ENCODE measurements at places on chromosomes 7 and 10.

DNA sequence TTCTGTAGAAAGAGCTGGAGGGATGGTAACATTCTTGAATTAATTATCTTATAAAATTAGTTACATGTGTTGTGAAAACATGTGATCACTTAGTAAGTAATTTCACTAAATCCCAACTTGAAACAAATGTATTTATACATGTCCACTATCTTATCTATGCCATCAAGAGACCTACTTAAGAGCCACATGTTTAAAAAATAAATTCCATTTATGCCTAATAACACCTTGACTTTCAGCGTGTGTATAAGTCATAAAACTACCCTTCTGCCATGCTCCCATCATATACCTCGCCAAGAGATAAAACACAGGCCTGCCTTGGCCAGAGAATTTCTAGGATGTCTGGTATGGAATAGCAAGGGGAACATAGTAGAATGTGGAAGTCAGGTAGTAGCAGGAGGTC, 37.3 kb downstream of the LIPJ start:
- ATAC-seq: 0 out of 3 replicates have a peak, but pooled peaks have one; percentile 28

DNA sequence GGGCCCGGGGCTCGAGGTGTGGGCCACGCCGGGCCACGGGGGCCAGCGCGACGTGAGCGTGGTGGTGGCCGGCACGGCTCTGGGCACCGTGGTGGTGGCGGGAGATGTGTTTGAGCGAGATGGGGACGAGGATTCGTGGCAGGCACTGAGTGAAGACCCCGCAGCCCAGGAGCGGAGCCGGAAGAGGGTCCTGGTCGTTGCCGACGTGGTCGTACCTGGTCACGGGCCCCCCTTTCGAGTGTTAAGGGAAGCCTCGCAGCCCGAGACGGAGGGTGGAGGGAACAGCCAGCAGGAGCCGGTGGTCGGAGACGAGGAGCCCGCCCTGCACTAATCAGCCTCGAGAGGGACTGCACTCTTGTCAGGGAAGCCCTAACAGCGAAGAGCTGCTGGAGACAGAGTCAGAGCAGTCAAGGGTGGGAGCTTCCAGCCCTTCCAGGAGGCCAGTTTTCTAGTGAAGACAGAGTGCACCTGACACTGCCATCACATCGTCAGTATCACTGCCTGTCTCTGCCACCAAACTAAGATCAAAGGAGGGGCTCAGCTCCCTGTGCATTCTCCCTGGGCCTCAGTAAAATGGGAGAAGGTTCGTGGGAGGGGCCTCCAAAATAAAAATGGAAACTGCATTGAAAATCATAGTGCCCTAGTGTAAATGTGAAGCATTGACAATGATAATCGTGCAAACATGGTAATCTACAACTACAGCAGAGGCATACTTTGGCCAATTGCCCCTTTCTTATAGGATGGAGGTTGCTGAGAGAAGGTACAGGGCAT, 1.3 kb downstream of the MBLAC1 start:
- ATAC-seq: peak; percentile 38

DNA sequence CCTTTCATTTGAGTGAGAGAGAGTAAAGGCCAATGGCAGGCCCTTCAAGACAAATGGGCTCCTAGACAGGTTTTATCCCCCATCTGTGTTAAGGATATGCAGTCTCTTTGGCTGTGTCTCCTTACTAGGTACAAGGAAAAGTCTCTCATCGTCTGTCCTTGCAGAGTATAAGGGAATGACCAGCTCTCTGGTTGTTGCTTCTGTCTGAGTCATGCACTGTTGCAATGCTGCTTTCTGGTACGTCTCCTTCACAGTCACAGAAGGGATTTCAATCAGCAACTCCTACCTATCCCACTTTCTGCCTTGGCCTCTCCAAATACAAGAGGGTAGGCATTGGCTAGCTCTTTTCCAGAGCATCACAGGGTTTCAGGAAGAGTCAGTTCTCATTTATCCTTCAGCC, 48.1 kb downstream of the CTTNBP2 start:
- no peak for ATAC-seq

DNA sequence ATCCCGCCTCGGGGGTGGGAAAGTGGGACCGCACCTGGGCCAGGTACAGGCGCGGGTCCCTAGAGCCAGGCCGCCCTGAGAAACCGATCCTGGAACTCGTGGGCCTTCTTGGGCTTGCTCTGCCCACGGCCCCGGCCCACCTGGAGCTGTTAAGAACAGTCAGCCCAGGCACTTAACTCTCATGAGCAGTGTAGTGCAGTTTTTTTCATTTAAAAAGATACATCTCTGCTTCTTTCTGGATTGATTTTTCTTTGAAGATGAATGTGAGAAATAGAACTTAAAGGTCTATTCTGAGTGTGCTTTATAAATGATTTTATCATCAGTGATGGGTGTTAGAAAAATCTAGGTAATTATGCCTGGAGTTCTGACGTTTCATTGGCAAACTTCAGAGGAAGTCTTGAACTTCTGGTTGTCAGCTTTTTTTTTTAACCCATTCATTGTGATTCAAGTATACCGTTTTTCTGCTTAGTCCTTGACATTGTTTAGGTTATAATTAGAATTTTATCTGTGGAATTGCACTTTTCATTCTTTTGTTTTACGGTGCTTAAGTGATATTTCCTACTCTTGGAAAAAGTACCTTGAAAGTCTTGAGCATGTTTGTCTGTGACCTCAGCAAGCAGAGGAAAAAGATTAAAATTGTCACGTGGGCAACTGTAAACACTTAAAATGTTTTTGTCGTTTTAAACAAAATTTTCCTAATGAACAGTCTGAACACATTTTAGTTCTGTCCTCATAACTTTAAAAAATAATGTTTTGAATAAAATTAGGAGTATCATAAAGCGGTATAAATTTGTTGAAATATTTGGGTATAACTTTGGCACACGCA, 906 bp downstream of the CDK1 start:
- peak; percentile 49 for ATAC-seq

- ATAC-seq: no peak
These were observed 23.5 kb upstream of the UCMA start for GRCh38 chr10:13257621-13258140.

GRCh38 chr7:156527458-156527890, 113.1 kb upstream of the RNF32 start:
- ATAC-seq: no peak

DNA sequence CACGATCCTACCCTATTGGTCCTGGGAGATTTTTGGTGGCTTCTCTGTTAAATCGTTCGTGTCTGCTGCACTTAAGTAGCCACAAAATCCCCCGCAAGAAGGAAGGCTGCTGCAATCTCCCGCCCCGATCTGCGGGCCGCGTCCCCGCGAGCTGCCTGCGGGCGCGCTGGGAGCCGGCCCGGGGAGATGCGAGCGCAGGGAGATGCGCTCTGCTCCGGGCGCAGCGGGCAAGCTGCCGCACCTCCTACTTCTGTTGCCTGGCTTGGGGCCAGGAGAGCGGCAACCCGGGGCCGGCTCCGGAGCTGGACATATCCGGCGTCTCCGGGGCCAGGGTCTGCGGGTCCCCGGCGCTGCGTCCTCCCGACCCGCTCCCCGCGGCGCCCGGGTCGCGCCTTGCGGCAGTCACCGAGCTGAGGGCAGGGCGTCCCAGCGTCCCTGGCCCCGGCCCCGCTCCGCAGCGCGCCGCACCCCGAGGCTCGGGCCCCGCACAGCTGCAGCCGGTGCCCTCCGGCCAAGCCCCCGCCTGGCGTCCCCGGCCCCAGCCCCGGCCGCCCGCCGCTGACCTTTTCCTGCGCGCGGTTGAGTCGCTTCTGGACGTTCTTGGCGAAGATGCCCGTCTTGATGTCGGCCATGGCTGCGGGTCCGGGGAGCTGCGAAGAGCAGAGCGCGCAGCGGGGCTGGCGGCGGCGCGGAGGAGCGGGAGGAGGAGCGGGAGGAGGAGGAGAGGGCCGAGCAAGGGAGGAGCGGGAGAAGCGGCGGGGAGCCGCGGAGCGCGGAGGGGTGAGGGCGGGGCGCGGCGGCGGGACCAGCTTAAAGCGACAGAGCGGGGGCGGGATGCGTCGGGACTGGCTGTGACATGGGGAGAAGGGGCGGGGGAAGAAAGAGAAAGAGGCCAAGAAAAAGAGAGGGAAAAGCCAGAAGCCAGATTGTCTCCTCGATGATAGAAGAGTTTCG, at the start of gene AMPH:
AMPH (minus strand) TSS at position 654 of the 954 bp plus-strand sequence; CDS start at position 632, 22 bp downstream.
- peak; percentile 67 for ATAC-seq

DNA sequence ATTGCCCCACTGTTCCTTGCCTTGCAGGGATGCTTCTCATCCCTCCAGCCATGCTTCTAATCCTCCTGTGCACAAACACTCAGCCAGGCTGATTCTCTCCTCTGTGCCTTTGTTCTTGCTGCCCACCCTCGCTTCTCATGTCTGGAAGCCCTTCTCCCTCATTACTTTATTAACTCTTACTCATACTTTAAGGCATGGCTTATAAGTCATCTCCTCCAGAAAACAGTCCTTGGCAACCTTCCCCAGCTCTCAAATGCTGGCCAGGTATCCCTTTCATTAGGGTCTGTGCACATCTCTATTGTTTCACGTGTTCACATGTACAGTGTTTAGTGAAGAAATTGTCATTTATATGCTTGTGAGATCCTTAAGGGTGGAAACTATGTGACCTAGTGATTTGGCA, 62.9 kb downstream of the ITGB8 start:
- ATAC-seq: no peak

GRCh38 chr7:79084423-79084822, 369.0 kb downstream of the MAGI2 start:
- no peak for ATAC-seq

DNA sequence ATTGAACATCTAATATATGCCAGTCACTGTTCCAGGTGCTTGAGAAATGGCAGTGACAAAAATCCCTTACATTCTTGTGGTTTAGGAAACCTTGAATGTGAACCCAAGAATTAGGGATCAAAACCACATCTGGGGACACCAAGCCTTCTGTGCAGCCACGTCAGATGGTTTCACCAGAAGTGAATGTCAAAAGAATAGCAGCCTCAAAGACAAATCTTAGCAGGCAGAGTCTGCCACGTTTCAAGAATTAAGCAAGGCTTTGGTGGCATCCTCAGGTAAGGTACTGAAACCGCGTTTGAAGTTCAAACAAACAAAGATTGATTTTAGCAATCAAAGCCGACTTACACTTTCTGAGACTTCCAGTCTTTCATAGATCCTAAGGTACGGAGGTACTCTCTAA, 225.5 kb upstream of the GNAI1 start:
- no peak for ATAC-seq

DNA sequence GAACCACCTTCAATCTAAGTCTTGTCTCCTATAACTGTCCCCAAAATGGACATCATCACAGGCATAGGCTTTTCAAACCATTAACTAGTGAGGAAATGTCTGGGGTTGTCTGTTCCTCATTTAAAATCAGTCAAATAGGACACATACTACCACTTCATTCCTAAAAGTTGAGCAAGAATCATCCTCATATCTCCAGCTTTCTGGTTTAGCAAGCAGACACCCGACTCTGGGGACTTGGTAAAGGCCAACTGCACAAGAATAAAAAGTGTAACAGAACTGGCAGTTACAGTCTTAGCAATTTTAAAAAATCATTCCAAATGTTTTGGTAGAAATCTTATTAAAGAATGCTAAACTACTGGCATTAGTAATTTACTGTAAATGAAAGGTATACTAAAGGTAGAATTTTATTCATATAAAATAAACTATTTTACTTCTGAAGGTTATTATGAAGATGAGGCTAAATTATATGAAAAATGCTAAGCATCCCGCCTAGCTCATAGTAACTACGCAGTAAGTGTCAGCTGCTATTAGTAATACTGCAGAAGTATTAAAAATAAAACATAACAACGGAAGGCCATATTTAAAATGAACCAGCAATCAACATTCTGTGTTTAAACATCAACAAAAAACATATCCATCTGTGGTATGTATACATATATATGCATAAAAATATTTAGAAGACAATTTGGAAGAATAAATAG, 60.8 kb downstream of the ZNF438 start:
- ATAC-seq: no peak

- ATAC-seq: peak; percentile 93
These were observed 86.9 kb downstream of the JAZF1 start for GRCh38 chr7:28093623-28094232.

DNA sequence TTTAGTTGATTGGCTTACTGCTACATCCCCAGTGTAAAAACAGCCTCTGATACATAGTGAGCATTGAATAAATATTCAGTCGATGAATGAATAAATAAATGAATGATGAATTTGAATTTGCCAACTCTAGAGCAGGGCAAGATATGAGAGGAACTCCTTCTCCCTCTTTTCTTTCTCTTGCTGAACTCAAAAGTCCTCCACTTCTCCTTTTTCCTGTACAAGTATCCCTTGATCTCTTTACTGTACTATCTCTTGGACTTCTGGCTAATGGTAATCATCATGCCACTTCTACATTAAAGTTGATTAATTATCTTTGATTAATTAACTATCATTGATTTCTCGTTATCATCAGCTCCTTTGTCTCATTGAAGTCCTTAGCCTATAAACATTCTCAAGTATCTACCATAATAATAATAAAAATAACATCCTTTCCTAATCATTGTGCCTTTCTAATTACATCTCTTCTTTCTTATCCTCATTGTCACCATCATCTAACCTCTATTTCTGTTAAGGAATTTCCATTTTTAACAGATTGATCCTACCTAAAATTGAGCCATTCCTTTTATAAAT, 10.6 kb downstream of the CPED1 start:
- no peak for ATAC-seq

DNA sequence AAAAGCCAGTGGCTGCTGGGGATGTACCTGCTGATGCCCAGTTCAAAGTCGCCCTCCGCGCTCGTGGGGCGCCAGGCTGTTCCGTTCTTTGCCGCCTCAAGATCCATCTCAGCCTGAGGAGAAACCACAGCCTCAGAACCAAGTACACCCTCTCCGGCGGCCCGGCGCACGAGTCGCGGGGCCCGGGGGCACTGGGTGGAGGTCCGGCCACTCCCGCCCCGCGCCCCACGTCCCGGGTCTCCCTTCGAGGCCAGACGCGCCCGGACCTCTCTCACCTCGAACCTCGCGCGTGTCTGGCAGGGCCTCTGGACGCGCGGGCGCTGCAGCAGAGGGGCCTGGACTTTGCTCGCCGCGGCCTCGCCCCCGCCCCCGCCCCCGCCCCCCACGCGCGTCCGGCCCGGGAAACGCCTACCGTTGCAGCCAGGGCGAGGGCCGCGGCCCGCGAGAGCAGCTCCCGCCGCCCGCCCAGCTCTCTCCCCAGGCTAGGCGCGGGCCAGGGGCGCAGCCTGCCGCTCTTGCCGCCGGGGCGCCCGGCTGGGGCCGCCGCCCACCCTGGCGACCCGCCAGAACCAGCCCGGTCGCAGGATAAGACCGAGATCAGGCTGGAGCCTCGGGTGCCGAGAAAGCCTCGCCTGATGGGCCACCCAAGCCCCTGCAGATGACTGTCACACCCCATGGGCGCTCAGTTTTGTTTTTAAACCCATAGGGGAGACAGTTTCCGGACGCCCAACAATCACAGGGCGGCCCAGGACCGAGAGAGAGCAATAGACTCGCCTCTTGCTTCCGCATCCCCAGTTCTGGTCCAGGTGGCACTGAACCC, at the start of gene ABCB4:
ABCB4 (minus strand) TSS at position 322 of the 820 bp plus-strand sequence; CDS start at position 107, 215 bp downstream.
- peak; percentile 45 for ATAC-seq

GRCh38 chr10:12010353-12010752, 32.3 kb downstream of the UPF2 start:
- no peak for ATAC-seq

- no peak for ATAC-seq
These were observed 388 bp downstream of the ECD start for GRCh38 chr10:73167458-73167782.

GRCh38 chr10:1454428-1454827, 282.9 kb downstream of the ADARB2 start:
- no peak for ATAC-seq

Data from SK-N-SH treated with all-trans-retinoic acid at 6 μM for 48 hours (cell line).